Stimulated activated CD8-positive, alpha-beta memory T cell treated with anti-CD3 and anti-CD28 coated beads, Interleukin-4, amount 100 ng/mL, for 1 hour (primary cell): ENCODE measurements at places on chromosomes 16 and 17.

GRCh38 chr17:77417575-77417974 lies 276.8 kb downstream of the SEC14L1 start:
- DNase-seq, result no peak

- DNase-seq, result no peak
Observed at GRCh38 chr16:62755938-62756337, 719.7 kb upstream of the CDH8 start.

- no peak for DNase-seq
Observed at GRCh38 chr16:75064403-75065148, 52.0 kb downstream of the LDHD start.

DNA sequence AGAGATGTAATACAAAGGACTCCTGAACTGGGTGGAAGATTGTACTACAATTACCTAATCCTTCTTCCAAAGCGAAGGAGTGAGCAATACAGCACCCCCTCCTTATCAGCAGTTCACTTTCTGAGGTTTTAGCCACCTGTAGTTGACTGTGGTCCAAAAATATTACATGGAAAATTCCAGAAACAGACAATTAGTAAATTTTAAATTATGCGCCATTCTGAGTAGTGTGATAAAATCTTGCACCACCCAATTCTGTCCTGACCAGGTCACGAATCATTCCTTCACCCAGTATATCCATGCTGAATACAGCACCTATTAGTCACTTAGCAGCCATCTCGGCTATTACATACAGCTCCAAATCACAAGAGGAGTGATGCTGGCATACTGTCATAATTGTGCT lies 23.2 kb downstream of the VPS53 start:
- DNase-seq, result no peak

- DNase-seq, result no peak
Observed at GRCh38 chr16:88499292-88499691, 46.2 kb downstream of the ZFPM1 start.

- no peak for DNase-seq
Observed at GRCh38 chr17:82128287-82128686, 30.3 kb upstream of the FASN start.

DNA sequence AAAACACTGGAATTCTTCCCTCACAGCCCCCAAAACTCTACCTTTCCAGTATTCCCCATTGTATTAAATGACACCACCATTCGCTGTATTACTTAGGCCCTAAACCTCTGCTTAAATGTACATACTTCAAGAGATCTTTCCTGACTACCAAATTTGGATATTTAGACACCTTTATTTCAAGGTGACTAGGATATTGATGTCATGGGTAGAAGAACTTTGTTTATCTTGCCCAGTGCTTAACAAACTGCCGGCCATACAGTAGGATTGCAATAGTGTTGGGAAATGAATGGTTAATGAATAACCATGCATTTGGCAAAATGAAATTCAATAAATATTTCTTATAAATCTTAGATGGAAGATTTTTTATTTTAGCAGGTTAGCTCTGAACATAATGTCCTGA lies 86.2 kb upstream of the CA10 start:
- DNase-seq, result no peak

DNA sequence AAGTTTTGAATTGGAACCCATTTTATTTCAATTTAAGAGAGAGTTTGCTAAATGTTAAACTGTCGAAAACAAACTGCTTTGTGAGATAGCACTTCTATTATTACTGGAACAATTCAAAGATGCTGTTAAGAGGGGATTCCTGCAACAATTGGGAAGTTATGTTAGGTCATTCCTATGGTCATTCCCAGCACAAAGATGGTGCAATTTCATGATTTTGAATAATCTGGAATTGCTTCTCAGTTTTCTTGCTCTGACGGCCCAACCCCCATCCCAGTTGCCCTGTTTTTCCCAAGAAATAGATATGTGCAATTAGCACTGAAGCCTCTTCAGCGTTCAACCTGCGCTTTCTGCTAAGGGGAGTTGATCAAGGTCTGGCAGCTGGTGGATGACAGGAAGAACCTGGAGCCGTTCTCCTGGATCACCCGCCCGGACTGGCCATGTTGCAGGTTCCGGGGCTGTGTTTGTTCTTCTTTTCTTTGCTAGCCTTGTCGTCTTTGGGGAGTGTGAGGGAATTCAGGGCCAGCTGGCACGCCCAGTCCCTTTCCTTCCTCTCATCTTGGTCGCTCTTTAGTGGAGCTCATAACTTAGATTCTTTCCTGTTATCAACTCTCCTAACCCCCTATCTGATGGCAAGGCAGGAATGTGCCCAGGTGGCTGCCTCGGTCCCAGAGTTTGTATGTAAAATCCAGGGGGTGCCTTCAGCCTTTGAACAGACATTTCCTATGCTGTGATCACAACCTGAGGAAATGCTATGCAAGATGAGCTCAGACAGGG lies 29.0 kb upstream of the IRF8 start:
- no peak for DNase-seq

GRCh38 chr16:20243731-20244281 lies 83.5 kb downstream of the GP2 start:
- DNase-seq, result no peak

GRCh38 chr17:46154151-46154816 lies 38.9 kb downstream of the KANSL1 start:
- DNase-seq, result no peak

DNA sequence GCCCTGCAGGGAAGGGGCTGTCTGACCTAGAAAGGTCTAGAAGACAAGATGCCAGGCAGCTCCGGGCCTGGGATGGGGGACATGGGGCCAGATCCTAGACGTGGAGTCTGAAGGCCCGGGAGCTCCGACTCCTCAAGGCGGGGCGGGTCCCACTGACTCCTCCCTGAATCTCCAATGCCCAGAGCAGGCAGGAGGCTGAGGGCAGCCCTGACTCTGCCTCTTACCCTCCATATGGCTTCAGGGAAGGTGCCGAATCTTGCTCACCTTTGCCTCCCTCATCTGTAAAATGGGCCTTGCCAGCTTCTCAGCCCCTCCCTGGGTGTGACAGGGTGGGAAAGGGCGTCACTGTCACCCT lies 14.8 kb downstream of the VASN start:
- DNase-seq, result no peak

- no peak for DNase-seq
Observed at GRCh38 chr16:86388976-86389375, 121.4 kb upstream of the FOXF1 start.

- no peak for DNase-seq
Observed at GRCh38 chr16:459761-460160, 34.3 kb downstream of the RAB11FIP3 start.

DNA sequence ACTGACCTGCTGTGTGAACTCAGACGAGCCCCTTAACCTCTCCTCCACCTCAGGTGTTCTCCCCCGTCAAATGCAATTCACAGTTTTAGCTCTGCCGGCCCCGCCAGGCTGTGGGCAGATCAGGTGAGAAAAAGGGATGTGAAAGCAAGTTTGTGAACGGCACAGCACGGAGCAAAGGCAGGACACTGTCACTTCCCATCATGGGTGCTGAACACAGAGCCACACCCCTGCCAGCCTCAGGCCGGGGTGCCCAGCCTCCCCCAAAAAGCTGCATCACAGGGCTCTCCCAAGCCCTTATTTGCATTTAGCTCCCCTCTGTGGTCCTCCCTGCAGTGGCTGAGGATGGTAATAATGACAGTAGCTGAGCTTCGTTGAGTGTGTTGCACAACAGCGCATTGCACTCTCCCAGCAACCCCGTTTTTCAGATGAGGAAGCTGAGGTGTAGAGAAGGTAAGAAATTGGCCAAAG lies 88.8 kb upstream of the TNRC6C start:
- DNase-seq, result no peak

DNA sequence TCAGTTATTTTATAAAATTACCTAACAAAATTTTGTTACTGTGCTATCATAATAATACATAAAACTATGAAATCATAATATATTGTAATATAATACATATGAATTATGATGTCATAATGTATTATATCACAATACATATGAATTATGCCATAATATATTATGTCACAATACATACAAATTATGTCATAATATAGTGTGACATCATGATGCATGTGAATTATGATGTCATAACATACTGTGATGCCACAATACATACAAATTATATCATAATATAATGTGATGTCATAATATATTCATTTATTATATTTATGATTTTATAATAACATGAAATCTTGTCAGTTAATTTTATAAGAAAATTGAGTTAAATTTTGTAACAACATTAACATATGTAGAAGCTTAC lies 2021.6 kb downstream of the TP53TG3F start:
- no peak for DNase-seq

DNA sequence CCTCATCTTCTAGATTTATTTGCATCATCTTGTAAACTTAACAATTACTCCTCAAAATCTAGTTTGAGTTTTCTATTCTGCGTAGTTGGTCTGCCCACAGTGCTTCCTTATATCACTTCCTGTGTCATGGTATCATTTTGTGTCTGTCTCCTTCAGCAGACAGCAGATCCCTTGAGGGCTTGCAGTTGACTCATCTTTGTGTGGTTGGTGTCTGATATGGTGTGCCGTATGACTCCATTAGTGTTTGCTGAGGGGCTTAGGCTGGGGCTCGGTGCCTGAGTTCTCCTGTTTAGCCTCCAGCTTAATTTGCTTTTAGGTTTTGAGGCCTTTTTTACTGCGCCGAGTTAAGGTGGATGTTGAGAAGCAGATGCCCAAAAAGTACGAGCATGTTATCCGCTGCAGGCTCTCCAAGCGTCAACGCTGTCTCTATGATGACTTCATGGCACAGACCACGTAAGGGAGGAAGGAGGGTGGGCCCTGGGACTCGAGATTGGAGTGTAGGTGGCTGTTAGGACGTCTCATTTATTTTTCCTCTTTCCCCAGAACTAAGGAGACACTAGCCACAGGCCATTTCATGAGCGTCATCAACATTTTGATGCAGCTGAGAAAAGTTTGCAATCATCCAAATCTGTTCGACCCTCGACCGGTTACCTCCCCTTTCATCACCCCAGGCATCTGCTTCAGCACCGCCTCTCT lies 16.9 kb downstream of the SRCAP start:
- no peak for DNase-seq

DNA sequence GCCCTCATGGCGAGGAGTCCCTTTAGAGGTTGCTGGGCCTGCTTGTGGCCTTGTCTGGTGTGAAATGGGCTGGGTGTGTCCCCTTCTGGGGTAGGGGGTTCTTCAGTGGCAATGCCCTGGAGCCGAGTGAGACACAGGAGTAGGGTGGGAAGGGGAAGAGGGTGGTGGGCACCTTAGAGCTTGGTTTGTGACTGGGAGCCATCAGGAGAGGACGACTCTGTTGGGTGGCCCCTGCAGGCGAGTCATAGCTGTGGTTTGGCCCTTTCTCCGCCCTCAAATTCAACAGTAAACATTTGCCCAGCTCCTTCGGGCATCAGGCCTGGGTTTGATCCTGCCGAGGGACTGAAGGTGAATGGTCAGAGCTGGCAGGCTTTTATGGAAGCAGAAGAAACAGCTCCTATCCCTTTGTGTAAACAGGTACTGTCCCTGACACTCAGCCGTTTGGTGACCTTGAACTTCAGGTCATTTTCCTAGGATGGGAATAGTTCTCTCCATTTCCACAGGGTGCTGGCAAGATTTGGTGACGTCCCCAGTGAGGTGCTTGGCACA lies 2.9 kb downstream of the E4F1 start:
- no peak for DNase-seq

DNA sequence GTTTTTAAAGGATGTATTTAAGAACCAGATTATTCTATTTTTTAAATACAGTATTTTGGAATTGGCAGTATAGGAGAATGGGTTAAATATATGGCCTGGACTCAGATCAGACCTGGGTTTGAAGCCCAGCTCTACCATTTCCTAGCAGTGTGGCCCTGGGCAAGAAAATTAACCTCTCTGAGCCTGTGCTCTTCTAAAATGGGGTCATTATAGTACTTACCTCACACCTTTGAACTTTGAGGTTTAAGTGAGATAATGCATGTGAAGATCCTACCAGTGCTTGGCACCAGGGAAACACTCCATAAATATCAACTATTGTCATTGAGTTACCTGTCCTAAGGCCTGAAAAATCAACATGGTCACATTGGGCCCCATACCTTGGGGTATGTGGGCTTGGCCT lies 93.4 kb upstream of the WSB1 start:
- DNase-seq, result no peak

DNA sequence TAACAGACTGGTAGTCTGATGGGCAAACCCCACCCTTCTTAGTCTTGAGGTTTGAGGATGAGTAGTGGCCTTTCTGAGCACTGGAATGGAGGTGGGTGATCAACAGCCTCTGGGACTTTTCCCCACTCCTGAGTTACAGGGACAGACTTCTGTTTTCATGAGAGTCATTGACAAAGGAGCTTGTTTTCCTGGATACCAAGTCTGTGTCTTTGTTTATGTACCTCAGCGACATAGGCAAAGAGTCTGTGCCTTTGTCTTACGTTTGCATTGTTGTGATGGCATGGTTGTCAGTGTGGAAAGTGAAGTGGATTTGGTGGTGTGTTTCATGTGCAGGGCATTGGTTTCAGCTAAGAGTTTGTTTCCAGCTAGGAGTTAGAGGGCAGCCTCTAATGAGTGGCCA lies 17.5 kb downstream of the EPN2 start:
- DNase-seq, result no peak

- DNase-seq, result no peak
Observed at GRCh38 chr16:86337138-86337537, 173.2 kb upstream of the FOXF1 start.

- no peak for DNase-seq
Observed at GRCh38 chr16:86974120-86974519, 343.1 kb downstream of the C16orf95 start.

- DNase-seq, result no peak
Observed at GRCh38 chr16:57800200-57801097, 1.8 kb downstream of the KIFC3 start.

- DNase-seq, result no peak
Observed at GRCh38 chr17:7864995-7865650, 7.3 kb downstream of the CYB5D1 start.

DNA sequence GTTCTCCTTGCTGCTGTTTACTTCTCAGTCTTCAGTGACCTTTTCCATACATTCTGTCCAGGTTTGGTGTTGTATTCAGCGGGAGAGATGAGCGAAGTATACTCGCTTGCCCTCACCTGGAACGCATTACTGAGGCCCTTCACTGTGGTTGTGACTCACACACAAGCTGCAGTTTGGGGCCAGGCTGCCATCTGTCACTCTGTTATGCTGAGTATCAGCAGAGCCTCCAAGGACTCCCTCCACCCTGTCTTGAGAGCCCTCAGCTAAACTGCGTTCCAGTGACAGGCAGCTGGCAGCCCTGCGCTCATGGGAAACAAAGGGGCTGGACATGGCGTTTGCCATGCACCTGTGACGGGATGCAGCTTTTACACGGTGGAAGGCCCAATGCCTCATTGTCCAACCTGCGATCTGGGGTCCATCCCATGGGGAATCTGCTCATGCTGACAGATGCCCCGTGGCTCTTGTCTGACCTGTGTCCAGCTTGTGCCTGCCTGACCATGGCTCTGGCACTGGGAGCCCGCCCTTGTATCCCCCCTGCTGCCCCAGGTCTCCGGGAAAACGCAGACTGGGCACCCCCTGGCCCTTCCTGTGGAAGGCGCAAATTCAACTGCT lies 6.5 kb upstream of the ZNF778 start:
- no peak for DNase-seq

DNA sequence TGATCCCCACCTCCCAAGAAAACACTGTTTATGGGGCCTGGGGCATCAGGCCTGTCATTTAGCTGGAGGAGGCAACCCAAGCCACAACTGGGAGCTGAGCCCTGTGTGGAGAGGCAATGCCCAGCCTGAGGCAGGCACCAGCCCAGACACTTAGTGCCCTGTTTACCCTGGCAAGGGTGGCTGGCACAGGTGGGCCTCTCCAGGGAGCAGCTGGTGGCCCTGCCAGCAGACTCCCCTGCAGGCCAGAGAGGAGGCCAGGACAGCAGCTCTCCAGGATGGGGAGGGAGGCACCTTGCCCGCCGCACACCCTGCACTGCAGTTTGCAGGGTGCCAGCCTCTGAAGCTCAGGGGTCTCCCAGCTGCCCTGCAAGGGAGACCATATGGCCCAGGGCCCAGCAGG lies 9.1 kb upstream of the TMEM92 start:
- DNase-seq, result no peak
